Activated CD8-positive, alpha-beta T cell treated with anti-CD3 and anti-CD28 coated beads for 36 hours (primary cell): ENCODE measurements at places on chromosomes 6 and 20. TPM values are rescaled to one million over a fixed set of nuclear protein-coding genes. Genes with fewer than 3 reads are reported as not detected.

The EPHA7 gene
- not detected for total RNA-seq

The TFAP2C gene
- total RNA-seq, result not detected

The BPIFB1 gene
- total RNA-seq, result not detected

The PRND gene
- total RNA-seq, result not detected

The NRSN2 gene
- 8.0 TPM for total RNA-seq

The PXDC1 gene
- 0.36 TPM for total RNA-seq

The SLC29A1 gene
- 57.4 TPM for total RNA-seq

The COL10A1 gene
- not detected for total RNA-seq

The OVOL2 gene
- not detected for total RNA-seq

DNA sequence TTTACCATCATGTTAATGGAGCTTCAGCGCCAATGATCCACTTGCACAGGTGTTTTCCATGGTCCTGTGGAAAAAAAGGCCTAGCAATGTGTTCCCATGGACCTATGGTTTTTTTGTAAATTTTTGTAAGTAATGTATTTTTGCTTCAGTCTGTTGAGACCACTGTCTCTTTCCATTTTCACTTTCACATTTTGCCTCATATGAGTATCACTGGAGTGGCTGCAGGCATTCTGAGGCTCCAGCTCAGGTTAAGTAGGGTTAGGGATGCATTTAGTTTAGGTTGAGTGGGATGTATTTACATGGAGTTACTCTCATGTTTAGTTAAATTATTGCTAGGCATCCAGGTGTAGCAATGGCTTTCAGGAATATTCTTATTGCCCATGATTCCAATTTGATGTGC lies 19.2 kb upstream of the LMBRD1 start:
- DNase-seq, result peak; percentile 25

DNA sequence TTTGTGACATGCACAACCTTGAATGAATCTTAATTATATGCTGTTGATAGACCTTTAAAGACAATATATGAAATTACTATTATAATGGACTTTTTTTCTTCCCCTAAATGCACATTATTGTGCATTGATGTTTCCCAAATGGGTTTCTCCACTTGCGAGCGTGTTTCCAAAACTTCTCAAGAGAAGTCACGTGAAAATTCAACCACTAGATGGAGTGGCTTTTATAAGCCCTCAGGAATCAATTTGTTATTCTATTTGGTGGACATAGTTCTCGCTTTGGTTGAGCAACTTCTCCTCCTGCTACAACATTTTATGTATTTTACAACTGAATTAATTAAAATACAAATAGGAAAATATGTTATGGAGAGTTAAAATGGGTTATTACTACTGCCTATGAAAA lies 9.0 kb downstream of the CNR1 start:
- no peak for DNase-seq

DNA sequence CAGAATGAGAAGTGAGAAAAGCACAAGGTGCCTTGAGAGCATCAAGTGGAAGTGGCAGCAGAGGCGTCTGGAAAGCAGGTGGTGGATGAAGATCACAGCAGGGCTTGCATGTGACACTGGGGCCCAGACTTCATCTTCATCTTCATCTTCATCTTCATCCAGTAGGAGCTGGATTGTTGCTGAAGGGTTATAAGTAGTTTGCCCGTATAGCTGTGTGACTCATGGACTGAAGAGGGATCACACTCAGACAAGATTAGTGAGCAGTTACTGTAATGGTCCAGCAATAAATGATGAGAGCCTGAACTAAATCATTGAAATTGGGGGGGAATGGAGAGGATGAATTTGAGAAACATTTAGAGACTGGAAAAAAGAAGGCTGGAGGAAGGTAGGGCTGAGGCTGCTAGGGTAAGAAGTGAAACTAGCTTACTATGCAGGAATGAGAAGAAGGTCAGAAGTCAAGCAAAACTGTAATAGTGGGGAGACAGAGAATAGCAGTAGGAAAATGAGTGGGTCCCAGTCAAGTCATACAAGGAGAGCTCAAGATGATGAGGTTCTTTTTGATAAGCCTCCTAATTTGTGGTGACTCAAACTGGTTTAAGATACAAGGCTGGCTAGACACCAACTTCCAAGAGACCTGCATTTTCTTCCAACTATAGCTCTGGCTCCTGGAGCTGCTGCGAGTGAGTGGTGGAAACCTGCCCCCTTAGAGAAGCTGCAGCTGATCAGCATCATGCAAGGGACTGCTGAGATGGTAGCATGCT lies 92.3 kb upstream of the BEND6 start:
- DNase-seq, result no peak

DNA sequence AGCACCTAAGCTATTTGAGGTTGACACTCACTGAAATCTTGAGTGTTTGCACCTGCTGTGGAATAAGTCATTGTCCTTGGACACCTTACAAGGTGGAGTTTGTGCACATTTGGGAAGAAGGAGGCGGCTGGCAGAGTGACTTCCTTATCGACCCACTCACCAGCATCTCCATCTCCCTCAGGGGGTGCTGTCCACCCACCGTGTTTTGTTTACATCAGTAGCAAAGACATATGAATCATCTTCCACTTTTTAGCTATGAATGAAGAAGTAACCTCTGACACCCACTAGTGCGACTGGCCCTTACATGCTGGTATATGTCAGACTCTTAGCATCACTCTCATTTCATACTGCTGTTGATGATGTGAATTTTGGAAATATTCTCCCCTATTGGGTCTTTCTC lies 119.5 kb upstream of the SGK1 start:
- DNase-seq, result peak; percentile 74

GRCh38 chr6:154995254-154996015 lies at the start of gene TIAM2:
Gene TIAM2 (plus strand): TSS chr6:154995315. CDS start chr6:155129224, 133,909 bp downstream.
- DNase-seq, result peak; percentile 46

- DNase-seq, result no peak
These were observed 203.4 kb upstream of the RIN2 start for GRCh38 chr20:19554666-19555065.

GRCh38 chr20:19396460-19397081 lies 184.1 kb downstream of the SLC24A3 start:
- DNase-seq, result no peak

- no peak for DNase-seq
These were observed 280.9 kb downstream of the ZFAND3 start for GRCh38 chr6:38100380-38100779.

GRCh38 chr6:157539900-157540752 lies 159.1 kb downstream of the ZDHHC14 start:
- DNase-seq, result no peak

DNA sequence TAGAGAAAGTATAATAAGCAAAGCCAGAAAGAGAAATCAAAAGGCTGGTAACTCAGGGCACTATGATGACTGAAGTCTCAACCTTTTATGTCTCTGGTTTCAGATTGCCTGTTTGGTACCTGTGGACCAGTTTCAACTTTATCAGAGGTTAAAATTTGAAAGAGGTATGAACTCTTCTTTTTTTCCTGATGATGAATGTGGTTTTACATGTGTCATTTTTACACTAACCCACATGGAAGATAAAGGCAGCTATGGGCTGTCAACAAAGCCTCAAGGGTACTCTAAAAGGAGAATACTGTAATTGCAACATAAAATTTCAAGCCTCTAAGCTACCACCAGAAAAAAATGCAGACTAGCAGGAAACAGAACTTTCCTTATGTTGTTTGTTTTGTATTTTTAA lies 52.4 kb downstream of the RNF144B start:
- no peak for DNase-seq

GRCh38 chr6:150979826-150980350 lies 114.4 kb downstream of the MTHFD1L start:
- DNase-seq, result no peak

GRCh38 chr6:143005816-143006215 lies 54.9 kb upstream of the AIG1 start:
- no peak for DNase-seq

- DNase-seq, result no peak
These were observed 28.8 kb downstream of the RWDD2A start for GRCh38 chr6:83221889-83222479.

DNA sequence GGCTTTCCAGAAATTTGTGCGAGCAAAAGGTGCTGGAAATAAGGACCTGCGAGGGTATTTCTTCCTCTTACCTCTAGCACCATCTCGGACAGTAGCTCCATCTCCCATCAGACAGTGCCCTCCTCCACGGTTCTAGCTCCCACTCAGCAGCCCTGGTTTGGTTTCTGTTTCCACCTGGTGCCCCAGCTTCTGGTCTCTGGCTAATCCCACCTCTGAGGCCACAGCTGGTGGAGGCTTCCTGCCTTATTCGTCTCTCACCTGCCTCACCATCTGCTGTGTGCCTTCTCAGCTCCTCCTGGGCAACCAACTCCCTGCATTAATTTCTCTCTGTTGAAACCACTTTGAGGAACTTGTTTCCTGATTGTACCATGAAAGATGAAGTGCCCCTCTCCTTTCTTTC lies 162.4 kb upstream of the CDYL start:
- DNase-seq, result no peak

DNA sequence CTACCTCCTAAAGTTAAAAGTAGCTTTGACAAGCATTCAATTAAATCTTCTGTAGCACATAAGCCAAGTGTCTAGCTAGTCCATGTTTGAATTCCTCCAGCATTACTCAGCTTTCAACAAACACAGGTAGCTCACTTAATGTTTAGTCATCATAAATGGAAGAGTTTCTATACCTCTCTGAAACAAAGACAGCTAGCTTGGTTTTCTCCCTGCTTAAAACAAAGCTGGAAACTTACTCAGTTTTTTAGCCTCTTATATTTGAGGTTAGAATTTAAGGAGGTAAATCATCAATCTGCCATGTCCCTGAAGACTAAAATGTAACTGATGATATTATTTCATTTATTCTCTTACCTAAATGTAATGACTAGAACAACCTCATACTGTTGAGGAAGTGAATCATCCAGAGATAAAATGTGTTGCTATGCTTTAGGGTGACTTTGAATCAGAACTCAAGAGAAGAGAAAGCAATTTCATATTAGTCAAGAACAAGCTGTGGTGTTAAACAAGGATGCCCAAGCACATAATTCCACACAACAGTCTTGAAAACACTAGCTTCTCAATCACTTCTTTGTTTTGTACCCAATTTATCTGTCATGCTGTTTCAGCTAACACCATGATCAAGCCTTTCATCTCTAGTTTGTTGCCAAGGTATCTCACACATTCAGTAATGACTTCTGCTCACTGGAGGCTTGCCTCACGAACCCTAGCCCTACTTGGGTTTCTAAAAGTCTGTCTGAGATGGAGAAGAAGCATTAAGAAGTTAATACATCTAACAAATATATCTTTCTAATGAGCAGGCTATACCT lies 251.9 kb downstream of the EPM2A start:
- DNase-seq, result no peak

- no peak for DNase-seq
These were observed 89.9 kb downstream of the TULP4 start for GRCh38 chr6:158402184-158402583.

- DNase-seq, result no peak
These were observed 61.2 kb upstream of the HBS1L start for GRCh38 chr6:135115834-135116233.

- no peak for DNase-seq
These were observed 133.0 kb upstream of the ATXN1 start for GRCh38 chr6:16894301-16894700.

DNA sequence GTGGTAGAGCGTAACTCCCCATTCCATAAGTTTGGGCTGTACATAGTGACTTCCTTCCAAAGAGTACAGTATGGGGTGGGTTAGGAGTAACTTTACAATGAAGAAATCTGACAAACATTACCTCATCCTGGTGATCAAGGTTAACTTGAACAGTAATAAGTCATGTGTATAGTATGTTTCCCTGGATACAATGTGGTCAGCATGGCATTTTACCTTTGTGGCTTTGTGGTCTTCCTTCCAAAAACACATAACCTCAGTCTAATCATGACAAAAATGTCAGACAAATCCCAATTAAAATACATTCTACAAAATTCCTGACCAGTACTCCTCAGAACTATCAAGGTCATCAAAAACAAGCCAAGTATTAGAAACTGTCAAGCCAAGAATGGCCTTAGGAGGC lies 225.1 kb downstream of the UBE3D start:
- no peak for DNase-seq

DNA sequence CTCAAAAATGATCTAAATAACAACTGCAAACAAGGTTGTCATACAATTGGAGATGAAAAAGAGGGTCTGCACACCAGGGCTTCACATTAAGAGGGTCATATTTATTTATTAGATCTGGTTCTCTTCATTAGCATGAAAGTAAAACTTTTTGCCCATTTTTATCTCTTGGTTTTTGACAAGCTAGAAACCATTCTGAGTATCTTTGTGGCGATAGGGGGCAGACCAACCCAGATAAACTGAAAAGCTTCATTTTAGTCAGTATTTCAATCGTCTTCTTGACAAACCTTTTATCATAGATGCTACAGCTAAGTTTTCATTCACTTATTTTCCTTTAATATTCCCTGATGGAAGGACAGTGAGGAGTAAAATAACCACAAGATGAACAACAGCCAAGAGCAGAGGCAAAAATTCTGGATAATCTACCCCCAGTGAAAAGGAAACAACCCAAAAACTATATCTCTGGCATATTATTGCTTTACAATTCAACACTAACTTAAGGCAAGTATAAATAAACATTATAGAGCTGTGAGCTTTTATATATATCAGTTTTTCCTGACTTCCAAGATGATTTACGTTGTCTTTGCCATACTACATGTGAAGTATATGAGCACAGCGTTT lies 45.2 kb downstream of the THEMIS start:
- peak; percentile 67 for DNase-seq

DNA sequence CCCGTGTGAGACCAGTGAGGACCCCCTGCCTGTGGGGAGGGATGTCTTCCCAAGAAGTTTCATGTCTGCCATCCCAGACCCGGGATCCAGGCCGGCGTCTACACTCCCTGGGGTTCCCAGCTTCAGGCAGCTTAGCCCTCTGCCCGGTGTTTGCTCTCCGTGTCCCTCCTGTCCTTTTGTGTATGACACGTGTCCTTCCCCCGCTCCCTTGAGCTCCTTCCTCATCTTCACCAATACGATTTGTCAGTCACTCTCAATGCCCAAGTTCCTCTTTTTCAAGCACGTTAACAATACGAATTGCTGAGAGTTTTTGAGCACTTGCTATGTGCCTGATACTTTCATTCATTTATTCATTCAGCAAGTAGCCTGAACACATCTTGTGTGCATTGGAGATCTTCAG lies 115.6 kb upstream of the PTPN1 start:
- no peak for DNase-seq
